ENCODE measurements at places on chromosomes 4 and X.
A peak's percentile ranks its signal among the peaks of the same experiment; 100 is the strongest.

GRCh38 chr4:141763374-141763773 lies 127.0 kb downstream of the IL15 start:
- no peak for DNase-seq

DNA sequence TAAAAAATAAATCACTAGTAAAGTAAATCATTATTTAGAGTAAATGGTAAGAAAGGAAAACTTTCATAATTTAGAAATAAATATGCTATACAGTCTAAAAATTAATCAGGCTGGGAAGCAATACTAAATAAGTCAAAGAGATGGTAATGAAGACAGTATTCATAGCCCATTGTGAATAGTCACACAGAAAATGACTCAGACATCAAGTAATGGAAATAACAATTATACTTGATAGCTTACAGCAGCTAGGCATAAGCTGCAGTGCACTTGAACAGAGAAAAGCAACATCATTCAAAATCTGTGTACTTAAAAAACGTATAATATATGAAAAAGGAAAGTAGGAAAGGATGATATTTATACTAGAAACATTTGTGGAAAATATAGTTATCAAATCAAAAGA lies 642.5 kb upstream of the GNPDA2 start:
- no peak for DNase-seq

GRCh38 chr4:175999944-176000343 lies 65.7 kb upstream of the WDR17 start:
- no peak for DNase-seq

- peak; percentile 87 for DNase-seq
These were observed 1.5 kb downstream of the BRWD3 start for GRCh38 chrX:80807992-80808735.

DNA sequence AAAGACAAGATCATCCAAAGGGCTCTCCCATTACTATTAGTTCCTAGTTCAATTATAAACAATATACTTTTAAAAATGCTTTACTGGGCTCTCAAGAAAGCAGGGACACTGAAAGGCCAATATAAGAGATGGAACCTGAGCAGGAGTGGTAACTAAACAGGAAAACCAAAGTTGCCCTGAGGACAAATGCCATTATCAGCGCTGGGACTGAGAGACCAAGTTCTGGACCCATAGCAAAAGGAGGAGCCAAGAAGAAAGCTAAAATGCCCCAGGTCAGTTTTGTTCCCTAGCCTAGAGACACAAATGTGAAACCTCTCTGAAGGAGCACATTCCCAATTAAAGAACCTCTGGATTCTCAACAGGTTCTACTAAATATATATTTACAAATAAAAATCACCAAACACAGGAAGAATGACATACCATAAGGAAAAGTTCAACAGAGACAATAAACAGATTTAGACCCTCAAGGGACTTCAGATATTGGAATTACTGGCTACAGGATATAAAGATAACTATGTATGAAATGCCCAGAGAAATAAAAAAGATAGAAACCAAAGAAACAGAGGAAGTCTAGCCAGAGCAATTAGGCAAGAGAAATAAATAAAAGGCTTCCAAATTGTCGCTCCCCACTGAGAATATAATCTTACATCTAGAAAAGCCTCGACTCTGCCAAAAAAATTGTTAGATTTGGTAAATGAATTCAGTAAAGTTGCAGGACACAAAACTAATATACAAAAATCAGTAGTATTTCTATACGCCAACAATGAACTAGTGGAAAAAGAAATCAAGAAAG lies 67.1 kb downstream of the KLHL8 start:
- DNase-seq = no peak

GRCh38 chr4:39324446-39324845 lies 41.7 kb downstream of the RFC1 start:
- no peak for DNase-seq

DNA sequence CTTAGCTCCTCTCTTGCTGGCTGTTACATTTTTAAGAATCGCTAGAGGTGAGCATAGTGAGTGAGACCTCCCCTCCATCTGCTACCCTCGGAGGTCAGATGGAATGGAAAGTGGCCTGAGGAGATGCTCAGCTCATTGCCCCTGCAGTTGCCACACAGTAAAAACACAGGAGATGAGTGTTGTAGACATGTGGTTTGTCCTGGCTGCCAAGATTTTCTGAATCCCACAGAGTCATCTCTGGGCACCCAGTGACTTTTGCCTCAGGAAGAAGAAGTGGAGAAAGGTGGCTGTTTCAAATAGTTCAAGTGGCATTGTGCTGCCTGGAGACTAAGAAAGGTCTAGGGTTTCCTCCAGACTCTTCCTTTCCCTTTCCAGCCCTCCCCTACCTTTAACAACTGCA lies 271.0 kb downstream of the STK32B start:
- no peak for DNase-seq

GRCh38 chr4:16106956-16107355 lies 23.1 kb upstream of the PROM1 start:
- DNase-seq = no peak

DNA sequence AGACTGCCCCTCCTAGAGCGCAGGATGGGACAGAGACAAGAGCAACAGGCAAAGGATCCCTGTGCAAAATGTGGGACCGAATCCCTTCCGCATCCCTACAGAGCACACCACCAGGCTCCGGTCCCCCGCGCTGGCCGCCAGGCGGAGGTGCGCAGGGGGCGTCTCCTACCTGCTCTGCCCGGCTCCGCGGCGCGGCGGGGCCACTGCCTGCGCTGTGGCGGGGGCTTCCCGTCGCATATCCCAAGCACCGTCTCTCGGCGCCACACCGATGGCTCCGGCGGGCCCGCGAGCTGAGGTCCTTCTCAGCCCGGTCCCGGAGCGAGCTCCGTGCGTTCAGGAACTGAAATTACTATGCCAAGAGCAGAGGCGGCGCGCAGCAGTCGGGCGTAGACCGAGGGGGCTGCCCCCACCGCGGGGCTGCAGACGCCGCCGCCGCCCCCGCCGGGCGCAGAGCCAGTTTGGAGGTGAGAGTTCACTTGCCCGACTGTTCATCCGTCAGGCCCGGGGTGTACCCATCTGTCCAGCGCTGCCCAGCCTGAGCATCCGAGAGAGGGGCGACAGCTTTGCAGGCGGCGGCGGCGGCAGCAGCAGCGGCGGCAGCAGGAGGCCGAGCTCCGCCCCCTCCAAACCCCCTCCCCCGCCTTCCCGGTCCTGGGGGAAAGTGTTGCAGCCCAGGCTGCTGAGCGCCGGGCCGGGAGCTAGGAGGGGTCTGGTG lies at the start of gene GPRIN3:
Gene GPRIN3, minus strand, starts transcription at position 355 of the 715 bp plus-strand sequence. CDS start 57,690 bp downstream, outside the sequence.
- DNase-seq = peak; percentile 68

DNA sequence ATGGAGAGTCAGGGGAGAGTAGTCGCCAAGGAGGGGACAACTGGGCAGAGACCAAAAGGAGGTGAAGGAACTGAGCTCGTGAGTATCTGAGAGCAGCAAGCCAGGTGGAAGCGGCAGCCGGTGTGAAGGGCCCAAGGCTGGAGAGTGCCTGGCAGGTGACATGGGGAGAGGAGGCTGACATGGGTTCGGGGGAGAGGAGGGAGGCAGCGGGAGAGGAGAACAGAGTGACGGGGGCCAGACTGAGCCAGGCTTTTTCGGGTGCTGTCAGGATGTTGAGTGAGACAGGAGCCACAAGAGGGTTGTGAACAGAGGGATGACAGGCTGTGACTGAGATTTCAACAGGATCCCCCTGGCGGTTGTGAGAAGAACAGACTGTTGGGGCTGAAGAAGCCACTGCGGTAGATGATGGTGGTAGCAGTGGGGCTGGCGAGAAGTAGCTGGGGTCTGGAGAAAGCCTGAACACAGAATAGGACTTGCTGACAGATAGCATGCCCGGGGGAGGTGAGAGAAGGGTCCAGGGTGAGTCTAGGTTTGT lies 5.7 kb downstream of the ELK1 start:
- DNase-seq = no peak

GRCh38 chr4:123649250-123649644 lies 252.7 kb downstream of the SPRY1 start:
- no peak for DNase-seq

DNA sequence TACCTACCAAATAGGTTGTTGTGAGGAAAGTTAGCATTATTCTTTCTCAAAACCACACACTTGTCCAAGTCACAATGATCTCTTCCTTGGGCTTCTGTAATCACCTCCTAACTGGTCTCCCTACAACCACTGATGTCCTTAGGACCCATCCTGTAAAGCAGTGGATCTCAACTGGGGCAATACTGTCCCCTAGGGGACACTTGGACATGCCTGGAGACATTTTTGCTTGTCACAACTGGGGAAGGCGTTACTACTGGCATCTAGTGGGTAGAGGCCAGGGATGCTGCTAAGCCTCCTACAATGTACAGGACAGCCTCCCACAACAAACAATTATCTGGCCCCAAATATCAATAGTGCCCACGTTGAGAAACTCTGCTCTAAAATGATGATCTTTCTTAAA lies 118.7 kb upstream of the AP1S2 start:
- peak; percentile 18 for DNase-seq

DNA sequence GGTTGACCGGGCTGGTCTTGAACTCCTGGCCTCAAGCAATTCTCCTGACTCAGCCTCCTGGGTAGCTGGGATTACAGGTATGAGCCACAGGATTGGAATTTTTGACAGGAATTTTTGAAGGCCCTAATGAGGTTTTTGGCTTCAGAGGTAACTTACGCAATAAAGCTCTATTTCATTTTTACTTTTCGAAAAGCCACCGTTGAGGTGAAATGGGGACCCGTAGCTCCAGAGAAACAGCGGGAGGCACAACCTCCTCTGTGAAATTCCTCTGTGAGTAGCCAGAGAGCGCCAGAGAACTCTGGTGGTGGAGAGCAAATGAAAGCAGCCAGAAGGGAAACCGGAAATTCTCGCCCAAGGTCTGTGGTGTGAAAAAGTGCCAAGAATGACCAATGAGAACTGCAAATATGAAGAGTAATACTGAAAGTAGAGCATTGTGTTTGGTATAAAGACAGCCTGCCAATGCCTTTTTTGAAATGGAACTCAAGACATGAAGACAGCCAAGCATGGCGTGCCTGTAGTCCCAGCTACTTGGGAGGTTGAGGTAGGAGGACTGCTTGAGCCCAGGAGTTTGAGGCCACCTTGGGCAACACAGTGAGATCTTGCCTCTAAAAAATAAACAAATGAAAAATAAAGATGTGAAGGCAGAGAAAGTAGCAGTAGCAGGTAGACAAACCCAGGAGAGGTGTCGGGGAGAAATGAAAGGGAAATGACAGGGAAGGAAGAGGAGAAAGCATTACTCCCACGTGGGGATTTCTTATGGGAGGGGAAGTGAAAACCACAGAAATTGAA lies 33.0 kb upstream of the TMEM131L start:
- peak; percentile 63 for DNase-seq

- DNase-seq = no peak
These were observed 15.7 kb downstream of the ADGRA3 start for GRCh38 chr4:22500128-22500611.

- no peak for DNase-seq
These were observed 273.0 kb downstream of the PPP3CA start for GRCh38 chr4:101074326-101074725.

DNA sequence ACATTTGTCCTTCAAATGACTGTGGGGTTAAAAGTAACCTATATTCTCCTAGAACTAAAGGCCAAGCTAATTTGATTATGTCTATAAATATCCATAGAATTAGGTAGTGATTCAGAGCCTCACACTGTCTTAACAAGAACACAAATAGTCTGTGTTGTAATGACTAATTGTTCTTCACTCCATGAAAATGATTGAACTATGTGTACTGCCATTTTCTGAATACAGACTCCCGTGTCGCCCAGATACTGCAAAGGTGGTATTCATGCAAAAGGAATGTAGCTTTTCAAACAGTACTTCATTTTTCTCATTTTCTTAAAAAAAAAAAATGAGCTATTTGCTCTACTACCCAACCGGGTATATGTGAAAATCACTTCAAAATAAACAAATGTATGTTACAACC lies 11.3 kb upstream of the PHKA2 start:
- no peak for DNase-seq

DNA sequence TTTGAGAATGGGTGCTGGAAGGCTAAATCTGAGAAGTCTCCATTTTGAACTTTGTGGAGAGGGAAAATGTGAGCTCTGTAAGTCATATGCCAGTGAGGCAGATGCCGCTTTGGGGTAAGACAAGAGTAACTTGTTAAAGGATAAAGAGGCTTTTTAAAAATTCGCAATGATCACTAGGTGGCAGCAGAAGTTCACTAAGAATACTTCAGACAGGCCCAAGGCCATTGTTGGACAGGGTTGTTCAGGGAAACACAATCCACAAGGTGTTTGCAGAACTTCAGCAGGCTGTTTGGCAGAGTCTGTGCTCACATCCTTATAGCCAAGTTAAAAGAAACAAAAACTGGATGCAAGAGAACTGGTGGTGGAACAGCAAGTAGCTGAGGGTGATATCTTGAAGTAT lies 13.7 kb upstream of the PIGA start:
- DNase-seq = peak; percentile 36

DNA sequence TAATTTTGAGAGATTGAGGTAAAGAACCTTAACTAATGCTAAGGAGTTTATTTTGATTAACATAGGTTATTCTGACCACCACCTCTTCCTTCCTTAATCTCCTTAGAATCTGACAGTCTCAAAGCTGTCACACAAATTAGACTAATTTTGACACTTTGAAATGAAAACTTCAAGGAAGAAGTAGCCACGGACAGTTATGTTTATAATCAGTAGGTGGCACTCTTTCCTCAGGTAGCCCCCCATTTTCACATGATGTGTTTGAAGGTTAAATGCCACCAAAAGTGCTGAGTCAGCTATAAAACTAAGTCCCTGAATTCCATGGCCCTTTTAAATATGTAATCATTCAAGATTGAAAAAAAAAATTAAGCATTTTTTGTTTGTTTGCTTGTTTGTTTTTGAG lies 22.4 kb downstream of the TMEM33 start:
- DNase-seq = no peak

- DNase-seq = peak; percentile 16
These were observed 1415.8 kb upstream of the TENM3 start for GRCh38 chr4:180827232-180828009.

DNA sequence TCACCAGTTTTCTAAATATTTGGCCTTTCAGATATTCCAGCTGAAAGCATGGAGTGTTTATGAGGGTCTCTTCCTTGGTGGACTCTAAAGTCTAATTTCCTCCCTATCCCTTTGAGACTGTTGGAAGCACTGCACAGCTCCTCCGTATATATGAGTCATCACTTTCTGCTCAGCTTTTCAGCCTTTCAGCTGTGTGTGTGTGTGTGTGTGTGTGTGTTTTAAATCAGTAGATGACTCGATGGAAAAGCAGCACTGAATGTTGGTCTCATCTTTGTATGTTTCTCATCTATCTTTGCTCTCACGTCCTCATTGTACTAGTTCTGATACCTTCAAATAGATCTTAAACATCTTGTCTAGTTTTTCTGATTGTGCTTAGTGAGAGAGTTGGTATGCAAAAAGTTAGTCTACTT lies 81.6 kb downstream of the ZFX start:
- peak; percentile 66 for DNase-seq

GRCh38 chr4:38654273-38654672 lies 9.7 kb upstream of the KLF3 start:
- peak; percentile 28 for DNase-seq

Data from femur (tissue), 1 donor.